ENCODE measurements at places on chromosomes 3 and 15. TPM values are rescaled to one million over a fixed set of nuclear protein-coding genes. Genes with fewer than 3 reads are reported as not detected.

Gene CAPN3
- total RNA-seq: 1.8 TPM

Gene CEP63
- 26.4 TPM for total RNA-seq

- no peak for DNase-seq
These were observed 58.1 kb upstream of the SLC6A6 start for GRCh38 chr3:14344351-14344750.

DNA sequence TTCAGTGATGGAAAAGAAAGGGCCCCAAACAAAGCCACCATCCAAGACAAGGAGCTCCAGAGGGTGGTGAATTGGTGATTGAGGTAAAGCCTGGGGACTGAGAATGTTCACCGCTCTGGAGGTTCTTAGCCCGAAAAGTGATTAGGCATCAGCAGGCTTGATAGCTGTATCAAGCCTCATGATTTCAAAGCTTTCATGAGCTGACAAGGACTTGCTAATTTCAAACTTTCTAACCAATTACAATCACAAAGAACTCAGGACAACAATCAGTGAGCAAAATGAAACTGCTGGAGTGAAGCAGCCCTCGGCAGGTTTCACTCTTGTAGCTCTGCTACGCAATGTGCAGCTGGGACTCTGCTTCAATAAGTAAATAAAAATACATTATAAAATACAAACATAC is 391.3 kb downstream of the TIGIT start:
- DNase-seq: no peak

DNA sequence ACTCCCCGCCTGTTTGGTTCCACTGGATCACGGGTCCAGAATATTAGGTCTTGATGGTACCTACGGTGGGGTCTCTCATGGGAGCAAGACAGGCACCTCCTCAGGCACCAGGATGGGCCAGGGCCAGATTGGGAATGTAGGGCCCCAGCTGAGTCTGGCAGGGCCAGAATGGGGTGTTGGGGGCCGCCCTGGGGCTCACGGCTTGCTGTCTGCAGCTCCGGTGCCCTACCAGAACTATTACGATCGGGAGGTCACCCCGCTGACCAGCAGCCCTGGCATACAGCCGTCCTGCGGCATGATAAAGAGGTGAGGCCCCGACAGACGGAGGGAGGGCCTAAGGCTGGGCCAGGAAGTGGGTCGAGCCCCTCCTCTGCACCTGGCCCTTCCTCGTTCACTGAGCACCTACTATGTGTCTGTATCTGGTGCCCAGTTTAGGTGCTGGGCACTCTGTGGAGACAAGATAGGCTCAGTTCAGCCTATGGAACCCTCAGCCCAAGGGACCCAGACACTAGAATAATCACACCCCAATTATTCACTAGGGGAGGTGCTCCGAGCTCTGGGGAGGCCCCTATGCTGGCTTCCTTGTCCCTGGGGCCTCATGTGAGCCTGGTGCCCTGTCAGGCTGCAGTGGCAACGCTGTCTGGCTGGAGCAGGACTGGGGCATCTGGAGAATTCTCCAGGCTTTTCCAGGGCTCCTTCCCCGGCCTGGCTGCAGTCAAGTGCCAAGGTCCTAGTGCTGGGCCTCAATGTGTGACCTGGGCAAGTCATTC is 37.9 kb downstream of the PSTPIP1 start:
- no peak for DNase-seq

- no peak for DNase-seq
These were observed 246.9 kb downstream of the ZIC1 start for GRCh38 chr3:147656023-147656422.

DNA sequence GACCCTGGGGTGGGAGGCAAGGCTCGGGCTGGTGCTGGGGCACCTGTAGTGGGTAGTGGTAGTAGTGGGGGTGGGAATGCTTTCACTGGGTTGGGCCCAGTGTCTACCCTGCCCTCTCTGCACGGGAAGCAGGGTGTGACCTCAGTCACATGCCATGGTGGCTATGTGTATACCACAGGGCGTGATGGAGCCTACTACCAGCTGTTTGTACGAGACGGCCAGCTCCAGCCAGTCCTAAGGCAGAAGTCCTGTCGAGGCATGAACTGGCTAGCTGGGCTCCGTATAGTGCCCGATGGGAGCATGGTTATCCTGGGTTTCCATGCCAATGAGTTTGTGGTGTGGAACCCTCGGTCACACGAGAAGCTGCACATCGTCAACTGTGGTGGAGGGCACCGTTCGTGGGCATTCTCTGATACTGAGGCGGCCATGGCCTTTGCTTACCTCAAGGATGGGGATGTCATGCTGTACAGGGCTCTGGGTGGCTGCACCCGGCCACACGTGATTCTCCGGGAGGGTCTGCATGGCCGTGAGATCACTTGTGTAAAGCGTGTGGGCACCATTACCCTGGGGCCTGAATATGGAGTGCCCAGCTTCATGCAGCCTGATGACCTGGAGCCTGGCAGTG is 5.2 kb downstream of the DALRD3 start:
- DNase-seq: no peak

DNA sequence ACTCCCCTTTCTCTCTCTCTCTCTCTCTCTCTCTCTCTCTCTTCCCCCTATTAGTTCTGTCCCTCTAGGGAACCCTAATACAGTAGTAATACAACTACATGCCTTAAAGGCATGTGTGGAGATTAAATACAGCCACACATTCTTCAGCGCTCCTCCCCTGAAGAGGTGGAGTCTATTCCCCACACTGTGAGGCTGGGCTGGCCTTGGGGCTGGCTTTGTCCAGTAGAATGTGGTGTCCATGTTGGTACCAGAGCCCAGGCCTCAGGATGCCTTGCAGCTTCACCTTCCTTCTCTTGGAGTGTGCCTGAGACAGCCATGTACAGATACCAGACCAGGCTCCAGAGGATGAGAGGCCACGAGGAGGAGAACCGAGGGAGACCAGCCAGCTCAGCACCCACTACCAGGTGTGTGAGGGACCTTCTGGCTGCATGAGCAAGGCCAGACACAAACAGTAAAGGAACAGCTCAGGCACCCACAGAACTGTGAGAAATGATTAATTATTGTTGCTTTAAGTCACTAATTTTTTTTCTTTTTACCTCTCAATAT is 10.7 kb downstream of the SLC6A20 start:
- DNase-seq: no peak

Gene LRRC31
- total RNA-seq: not detected

DNA sequence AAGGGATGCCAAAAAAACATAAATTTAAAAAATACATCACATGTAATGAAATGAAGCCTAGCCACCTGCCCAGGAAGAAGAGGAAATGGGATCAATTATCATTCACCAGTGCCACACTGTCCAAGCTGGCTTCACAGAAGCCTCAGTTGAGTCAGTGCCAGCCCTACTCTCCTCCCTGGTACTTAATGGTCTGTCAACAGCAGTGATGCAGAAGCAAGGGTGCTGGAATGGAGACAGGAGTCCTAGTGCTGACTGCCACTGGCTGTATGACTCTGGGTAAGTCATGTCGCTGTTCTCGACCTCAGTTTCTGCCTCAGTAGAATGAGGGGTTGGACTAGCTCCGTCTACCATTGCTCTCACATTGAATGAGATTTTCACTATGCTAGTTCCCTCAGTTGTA is 78.5 kb upstream of the LARS2 start:
- no peak for DNase-seq

DNA sequence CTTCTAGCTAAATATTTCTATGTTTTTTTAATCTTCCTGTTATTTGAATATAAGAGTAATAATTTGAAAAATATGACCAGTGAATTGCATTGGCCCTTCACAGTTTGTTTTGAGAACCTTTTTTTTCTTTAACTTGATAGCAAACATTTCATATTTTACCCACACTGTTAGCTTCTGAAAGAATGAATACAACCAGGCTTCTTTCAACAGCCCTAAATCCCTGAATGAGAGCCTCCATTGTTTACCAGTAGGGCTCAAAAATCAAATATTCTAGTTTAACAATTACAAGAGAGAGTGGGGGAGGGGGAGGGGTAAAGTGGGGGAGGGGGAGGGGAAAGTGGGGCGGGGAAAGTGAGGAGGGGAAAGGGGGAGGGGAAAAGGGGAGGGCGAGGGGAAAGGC is 14.5 kb upstream of the TOP2B start:
- DNase-seq: no peak

DNA sequence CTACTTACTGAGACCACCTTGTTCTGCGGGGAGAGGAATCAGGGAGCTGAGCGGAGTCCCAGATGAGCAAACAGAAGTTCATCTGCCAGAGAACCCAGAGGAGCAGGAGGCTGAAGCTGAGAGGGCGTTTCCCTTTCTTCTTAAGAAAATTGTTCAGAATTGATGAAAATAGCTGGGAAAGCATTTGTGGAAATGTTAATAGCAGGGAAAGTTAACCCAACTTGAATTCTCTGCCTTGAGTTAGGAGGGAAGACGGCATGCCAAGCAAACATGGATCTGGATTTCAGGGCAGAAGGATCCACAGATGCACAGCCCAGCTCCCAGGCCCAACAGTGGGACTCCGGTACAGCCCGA is 23.2 kb downstream of the CRABP1 start:
- DNase-seq: no peak

Gene MOBP
- total RNA-seq: 0.73 TPM

Gene KY
- 2.1 TPM for total RNA-seq

- no peak for DNase-seq
These were observed 270.3 kb downstream of the RYR3 start for GRCh38 chr15:33581032-33581431.

- DNase-seq: no peak
These were observed 3.7 kb downstream of the HHATL start for GRCh38 chr3:42698911-42699230.

GRCh38 chr3:64228110-64228509 is 2.8 kb upstream of the PRICKLE2 start:
- DNase-seq: no peak

GRCh38 chr3:137987723-137988122 is 22.2 kb upstream of the CLDN18 start:
- DNase-seq: no peak

DNA sequence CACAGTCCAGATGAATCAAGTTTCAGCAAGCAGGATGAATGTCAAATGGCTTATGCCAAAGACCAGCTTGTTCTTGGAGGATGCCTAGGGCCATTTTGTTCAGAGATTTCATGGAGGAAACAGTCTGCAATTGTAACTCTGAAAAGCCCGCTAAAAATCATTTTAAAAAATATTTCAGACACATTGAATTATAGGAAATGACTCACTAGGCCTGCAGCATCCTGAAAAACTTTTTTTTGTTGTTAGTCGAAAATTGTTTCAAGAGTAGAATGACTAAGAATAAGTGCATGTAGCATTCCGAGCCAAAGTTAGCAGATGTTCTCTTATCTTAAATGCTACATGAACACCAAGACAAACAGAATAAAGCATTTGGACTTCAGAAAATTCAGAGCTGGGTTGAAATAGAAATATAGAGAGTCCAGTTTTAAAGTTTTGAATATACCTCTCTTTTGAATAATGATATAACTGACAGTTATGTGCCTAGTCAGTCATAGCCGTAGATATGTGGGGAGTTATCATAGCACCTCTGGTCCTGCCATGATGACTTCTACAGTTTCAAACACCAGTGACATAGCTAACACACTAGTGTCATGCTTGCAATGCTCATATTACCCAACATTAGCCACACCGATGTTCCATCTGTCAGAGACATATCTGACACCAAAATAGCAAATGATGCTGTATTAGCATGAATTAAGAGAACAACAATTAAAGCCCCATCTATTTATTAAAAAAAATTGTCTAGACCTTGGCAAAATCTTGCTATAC is 1462.8 kb upstream of the GBE1 start:
- no peak for DNase-seq

DNA sequence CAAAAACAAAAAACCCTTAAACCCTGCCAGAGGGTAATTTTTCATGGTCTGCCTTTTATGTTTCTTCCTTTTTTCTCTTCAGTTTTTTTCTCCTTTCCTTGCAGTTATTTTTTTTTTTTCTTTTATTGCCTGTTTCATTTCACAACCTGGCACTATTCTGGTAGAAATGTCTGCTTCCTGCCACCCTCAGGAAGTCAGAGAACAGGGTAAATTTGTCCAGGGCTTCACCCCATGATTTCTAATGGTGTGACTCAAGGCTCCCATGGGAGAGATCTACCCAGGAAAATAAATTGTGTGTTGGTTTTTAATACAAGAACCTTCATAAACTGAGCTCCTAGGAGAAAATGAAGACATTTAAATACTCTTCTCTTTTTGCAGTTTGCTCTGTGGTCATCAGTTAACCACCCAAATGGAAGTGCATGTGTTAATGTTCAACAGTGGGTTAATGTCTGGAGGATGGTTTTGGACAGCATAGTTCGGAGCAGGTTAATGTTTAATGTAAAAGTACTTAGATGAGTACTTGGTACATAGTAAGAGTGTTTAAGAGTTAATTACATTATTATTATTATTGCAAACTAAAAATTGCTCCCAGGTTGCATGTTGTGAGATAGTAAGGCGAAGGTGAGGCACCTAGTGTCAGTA is 45.9 kb downstream of the CGNL1 start:
- DNase-seq: no peak

GRCh38 chr15:23467110-23467600 is 20.1 kb upstream of the GOLGA6L2 start:
- peak; percentile 1 for DNase-seq

GRCh38 chr3:45858809-45859543 is 17.1 kb upstream of the LZTFL1 start:
- DNase-seq: no peak

GRCh38 chr15:68699124-68699880 is 120.5 kb downstream of the CORO2B start:
- DNase-seq: no peak

Gene C3orf70
- 28.4 TPM for total RNA-seq

GRCh38 chr3:173467501-173467900 is 70.0 kb downstream of the NLGN1 start:
- DNase-seq: no peak

- no peak for DNase-seq
These were observed 698.5 kb downstream of the OTOL1 start for GRCh38 chr3:162195147-162195546.

DNA sequence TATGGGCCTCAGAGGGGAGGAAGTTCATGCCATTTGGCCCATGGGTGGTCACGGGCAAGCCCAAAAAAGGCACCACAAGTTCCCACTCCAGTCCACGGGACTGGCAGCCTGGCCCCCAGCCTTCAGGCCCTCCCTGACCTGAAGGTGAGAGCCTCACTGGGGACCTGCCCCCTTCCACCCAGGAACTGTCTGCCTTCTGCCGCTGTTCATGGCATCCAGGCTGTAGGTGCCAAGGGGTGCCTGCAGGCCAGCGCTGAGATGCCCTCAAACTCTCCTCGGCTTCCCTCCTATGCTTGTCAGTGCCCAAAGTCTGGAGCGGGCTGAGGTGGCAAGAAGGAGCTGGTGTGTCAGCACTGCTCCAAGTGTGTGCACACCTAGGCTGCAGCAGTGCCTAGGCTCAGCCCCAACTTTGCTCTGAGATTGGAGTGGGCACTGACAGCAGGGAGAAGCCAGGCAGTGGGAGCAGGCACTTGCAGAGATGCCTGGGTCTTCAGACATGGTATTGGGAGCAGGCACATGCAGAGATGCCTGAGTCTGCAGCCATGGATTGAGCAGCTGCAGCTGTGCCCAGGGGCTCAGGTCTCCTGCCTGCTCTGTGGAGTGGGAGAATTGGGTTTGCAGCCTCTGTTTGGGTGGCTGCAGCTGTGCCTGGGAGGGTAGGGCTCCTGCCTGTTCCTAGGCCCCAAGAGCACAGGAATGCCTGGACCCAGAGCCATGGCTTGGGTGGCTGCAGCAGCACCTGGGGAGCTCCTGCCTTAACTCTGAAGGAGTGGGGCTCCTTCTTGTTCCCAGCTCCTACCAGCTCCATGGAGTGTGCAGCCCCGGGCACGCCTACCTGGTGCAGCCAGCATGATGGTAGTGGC is 44.0 kb upstream of the PRR23C start:
- DNase-seq: no peak

Gene NISCH
- total RNA-seq: 93.2 TPM

Data from cerebellum (tissue), 4 donors.